ENCODE measurements at places on chromosomes 2 and 18. TPM values are rescaled to one million over a fixed set of nuclear protein-coding genes. Genes with fewer than 3 reads are reported as not detected.

NAB1 gene
- 48.5 TPM for total RNA-seq

CD28 gene
- total RNA-seq, result not detected

G6PC2 gene
- not detected for total RNA-seq

PLGLB1 gene
- total RNA-seq, result 0.74 TPM

- H3K27ac ChIP-seq, result peak overlapping the region; percentile 64
- H3K27me3 ChIP-seq, result no peaks in the 10 kb centered on the region
- no peak overlapping the region for H3K4me3 ChIP-seq
- H3K36me3 ChIP-seq, result no peaks in the 10 kb centered on the region
- no peak for DNase-seq
Measured at GRCh38 chr2:37390777-37391176, 46.3 kb downstream of the QPCT start.

DNA sequence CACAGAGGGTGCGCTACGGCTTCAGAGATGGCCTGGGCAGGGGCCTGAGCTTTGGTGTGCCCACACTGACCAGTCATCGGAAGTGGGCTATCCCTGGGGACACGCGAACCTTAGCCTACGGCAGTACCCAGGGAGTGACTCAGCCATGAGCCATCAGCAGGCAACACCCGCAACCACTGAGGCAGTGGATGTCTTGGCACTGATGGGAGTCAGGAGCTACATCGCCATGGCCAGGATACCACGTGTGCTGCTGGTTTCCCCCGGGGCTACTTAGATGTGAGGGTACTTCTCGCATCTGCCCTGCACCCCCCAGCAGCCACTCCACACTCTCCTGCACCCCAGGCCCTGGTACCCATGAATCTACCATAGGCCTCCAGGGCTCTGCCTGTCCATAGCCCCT is 12.8 kb upstream of the HPCAL1 start:
- H3K4me1 ChIP-seq, result peaks cover 41% of the 10 kb centered on the region
- H3K27ac ChIP-seq, result peak overlapping the region; percentile 27
- no peaks in the 10 kb centered on the region for H3K36me3 ChIP-seq
- no peaks in the 10 kb centered on the region for H3K27me3 ChIP-seq
- peak; percentile 93 for DNase-seq

DNA sequence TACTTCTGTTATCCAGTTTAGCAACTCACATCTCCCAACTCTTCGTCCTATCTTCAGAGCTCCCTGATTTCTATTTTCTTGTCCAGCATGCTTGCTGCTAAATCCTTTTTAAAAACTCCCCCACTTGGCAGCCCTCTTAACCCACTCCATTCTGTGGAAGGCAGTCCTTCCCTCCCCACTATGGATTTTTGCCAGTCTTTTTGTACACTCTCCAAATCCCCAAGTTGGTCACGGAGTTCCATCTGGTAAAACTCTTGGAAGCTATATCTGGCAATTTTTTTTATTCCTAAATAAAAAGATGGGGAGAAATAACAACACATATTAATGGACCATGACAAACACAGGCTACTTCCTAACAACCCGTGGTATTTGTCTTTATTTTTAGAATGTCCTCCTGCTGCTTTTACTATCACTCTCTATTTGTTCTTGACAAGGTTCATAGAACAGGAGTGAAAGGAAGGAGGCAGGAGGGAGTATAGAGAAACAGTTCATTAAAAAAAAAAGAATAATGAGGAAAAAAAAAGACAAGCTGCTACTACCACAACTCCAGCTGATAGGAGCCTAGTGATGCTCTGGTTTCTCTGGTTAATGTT is 120.0 kb upstream of the THSD7B start:
- no peak overlapping the region for H3K27ac ChIP-seq
- no peaks in the 10 kb centered on the region for H3K27me3 ChIP-seq
- H3K4me1 ChIP-seq, result no peaks in the 10 kb centered on the region
- no peak overlapping the region for H3K4me3 ChIP-seq
- no peak for DNase-seq

DNA sequence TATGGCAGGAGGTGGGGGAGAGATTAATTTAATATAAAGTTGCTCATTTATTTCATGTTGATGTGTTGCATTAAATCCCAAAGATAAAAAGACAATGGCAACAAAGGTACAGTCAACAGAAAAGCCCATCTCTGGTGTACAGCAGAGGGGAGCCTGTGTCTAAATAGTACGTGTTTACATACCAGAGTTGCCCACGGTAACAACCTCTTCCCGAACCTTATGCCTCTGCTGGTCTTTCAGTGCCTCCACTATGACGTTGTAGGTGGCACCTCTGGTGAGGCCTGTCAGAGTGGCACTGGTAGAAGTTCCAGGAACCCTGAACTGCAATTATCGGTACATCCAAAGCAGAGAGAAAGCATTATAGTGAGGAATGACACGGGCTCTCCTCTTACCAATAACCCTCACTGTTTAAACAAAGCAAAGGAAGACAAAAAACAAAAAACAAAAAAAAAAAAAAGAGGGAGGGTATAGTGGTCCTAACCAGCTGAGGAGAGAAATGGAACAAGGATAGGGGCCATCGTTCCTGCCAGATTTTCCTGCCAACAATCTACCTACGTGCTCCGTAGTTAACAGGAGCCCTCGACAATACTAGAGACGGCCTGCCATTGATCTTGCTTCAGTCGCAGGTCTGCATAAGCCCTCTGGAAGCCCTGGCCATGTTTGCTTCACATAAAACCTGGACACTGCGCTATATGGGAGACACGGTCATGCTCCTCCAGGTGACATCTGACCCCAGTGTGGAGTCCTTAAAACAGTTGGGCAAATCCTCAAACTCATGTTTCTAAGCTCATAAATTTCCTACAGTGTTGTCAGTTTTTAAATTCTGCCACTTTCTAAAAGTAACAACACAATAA is 58.5 kb downstream of the ATIC start:
- no peak overlapping the region for H3K27ac ChIP-seq
- no peak overlapping the region for H3K4me3 ChIP-seq
- no peaks in the 10 kb centered on the region for H3K4me1 ChIP-seq
- peaks cover 64% of the 10 kb centered on the region for H3K36me3 ChIP-seq
- no peak for DNase-seq
- H3K27me3 ChIP-seq, result no peaks in the 10 kb centered on the region

GRCh38 chr18:7325126-7325430 is 94.2 kb downstream of the LRRC30 start:
- H3K27me3 ChIP-seq, result no peaks in the 10 kb centered on the region
- H3K4me3 ChIP-seq, result no peak overlapping the region
- H3K27ac ChIP-seq, result peak overlapping the region; percentile 43
- H3K36me3 ChIP-seq, result no peaks in the 10 kb centered on the region

DNA sequence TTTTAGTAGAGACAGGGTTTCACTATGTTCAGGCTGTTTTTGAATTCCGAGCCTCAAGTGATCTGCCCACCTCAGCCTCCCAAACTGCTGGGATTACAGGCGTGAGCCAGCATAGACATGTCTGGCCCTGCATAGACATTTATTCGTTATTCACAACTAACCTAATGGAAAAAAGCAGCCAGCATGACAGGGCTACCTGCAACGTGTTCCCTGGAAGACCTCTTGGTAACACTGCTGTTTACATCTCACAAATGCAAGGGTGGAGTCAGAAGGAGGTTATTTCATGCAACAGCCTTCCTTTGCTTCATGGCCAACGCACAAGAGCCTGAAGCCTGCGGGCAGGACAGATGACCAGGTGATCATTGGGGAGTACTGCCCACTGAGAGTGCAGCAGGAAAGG is 9.2 kb downstream of the SERPINE2 start:
- H3K27ac ChIP-seq, result peak overlapping the region; percentile 12
- H3K36me3 ChIP-seq, result no peaks in the 10 kb centered on the region
- peaks cover 12% of the 10 kb centered on the region for H3K4me1 ChIP-seq
- H3K27me3 ChIP-seq, result no peaks in the 10 kb centered on the region
- DNase-seq, result no peak

DNA sequence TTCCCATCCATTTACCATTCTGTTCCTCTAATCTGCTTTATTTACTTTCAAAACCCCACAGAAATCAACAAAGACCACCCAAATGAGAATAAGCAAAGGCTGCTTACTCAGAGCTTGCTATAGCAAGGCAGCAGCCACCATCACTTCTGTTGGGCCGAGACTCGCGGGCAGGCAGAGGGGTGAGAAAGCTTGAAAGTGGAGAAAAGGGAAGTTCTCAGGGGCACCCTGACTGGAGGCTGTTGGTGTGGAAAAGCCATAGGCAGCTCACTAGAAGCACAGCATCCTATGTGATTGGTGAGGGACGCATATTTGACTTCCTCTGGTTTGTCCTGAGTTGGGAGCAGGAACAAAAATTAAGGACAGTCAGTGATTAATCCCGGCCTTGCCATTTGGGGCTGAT is 269.7 kb upstream of the THSD7B start:
- H3K27ac ChIP-seq, result no peak overlapping the region
- H3K27me3 ChIP-seq, result no peaks in the 10 kb centered on the region
- DNase-seq, result no peak
- no peaks in the 10 kb centered on the region for H3K36me3 ChIP-seq

DNA sequence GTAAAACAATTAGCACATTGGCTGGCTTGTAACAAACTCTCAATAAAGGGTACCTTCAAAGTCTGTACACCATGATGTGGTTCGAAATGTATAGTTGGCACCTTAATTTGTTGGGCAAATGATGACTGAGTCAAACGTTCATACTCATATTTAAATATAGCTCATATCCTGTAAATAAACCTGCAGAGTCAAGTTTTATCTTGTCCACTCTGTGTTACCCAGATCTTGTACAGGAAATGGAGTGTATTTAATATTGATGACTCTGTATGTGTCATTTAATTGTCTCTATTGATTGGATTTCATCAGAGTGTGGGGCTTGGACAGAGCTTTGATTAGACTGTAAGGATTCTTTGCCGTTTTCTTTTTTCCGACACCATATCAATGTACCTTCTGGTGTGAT is 805.6 kb upstream of the ZEB2 start:
- H3K4me1 ChIP-seq, result peaks cover 13% of the 10 kb centered on the region
- H3K27me3 ChIP-seq, result no peaks in the 10 kb centered on the region
- H3K36me3 ChIP-seq, result no peaks in the 10 kb centered on the region
- no peak overlapping the region for H3K27ac ChIP-seq

GRCh38 chr2:64052463-64053241 is 33.4 kb upstream of the VPS54 start:
- DNase-seq, result no peak
- no peak overlapping the region for H3K27ac ChIP-seq
- no peaks in the 10 kb centered on the region for H3K27me3 ChIP-seq
- peaks cover 23% of the 10 kb centered on the region for H3K4me1 ChIP-seq

DNA sequence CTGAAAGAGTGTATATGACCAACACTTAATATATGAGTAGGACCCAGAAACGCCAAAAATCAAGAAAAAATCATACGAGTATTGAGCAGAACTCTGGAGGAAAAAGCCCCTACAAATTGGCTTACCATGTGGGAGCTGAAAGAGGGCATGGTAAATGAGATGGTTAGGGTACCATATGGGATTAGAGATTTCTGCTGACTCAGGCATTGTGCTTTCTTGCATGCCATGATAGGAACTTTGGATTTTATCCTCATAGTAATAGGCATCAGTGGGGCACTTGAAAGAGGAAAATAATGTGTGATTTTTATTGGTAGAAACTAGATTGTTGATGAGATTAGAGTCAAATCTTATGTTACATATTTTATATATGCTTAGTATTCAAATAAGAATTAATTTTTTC is 271.1 kb downstream of the CBLN2 start:
- no peaks in the 10 kb centered on the region for H3K4me1 ChIP-seq
- no peaks in the 10 kb centered on the region for H3K36me3 ChIP-seq
- no peak overlapping the region for H3K4me3 ChIP-seq
- DNase-seq, result no peak

DNA sequence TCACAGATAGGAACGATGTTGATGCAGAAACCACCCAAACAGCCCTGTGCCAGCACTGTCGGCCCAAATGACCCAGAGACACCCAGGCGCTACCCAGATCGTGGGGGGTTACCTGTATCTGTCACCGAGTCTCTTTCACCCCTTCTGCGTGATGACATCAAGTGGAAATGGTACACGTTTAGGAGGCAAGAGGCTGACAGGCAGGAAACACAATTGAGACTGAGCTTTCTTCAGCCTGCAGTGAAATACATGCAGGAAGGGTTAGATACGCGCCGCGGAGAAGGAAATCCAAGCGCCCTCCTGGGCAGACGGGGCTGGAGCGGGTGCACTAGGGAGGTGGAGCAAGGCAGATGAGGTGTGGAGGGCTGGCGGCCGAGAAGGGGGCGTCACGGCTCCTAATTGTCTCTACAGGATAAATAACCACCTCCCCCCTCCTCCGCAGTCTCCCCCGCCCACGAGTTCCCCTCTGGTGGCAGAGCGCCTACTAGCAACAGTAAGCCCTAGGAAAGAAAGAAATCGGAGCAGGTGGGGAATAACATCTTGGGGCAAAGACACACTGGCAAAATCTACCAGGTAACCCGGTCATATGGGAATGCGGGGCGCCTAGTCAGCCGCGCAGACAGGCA is at the start of gene RNF152:
TSS of gene RNF152 (minus strand) at position 325 of the 626 bp plus-strand sequence. CDS start 76,544 bp downstream, outside the sequence.
- H3K27me3 ChIP-seq, result no peaks in the 10 kb centered on the region
- H3K4me3 ChIP-seq, result peak within 1 kb of the TSS; percentile 74
- no peak for DNase-seq
- H3K4me1 ChIP-seq, result peaks cover 36% of the 10 kb centered on the region
- peak within 1 kb of the TSS; percentile 74 for H3K27ac ChIP-seq

DNA sequence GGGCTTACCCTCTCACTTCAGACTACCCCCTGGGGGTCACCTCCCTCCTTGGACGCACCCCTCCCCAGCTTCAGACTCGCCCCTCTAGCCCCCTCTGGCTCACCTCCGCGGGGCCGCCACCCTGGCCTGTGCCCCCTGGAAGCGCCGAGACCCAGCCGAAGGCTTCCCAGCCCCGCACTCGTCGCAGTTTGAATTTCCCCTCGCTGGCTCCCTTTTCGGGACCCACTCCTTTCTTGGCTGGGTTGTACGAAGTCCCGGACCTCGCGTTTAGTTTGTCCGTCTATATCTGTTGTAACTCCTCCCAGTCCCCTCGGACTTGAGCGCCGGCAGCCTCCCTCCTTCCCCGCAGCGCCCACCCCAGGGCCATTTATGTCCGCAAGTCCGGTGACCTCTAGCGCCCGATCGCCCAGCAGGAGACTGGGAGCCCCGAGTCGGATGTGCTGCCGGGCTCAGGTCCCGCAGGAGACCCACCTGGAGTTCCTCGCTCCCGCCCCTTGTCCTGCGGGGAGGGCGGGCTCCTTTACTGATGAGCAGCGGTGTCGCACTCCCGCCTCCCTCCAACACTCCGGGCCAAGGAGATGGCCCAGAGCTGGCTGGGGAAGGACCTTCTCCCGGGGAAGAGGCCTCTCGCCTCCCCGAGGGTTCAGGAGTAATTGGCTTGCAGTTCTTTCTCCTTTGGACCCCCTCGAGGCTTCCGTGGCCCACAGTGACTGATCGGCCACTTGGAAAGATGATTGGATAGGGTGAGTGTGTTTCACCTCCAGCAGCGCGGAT is 692 bp upstream of the RAX start:
- no peaks in the 10 kb centered on the region for H3K36me3 ChIP-seq
- DNase-seq, result no peak
- H3K4me3 ChIP-seq, result no peak overlapping the region
- peaks cover 43% of the 10 kb centered on the region for H3K27me3 ChIP-seq

DNA sequence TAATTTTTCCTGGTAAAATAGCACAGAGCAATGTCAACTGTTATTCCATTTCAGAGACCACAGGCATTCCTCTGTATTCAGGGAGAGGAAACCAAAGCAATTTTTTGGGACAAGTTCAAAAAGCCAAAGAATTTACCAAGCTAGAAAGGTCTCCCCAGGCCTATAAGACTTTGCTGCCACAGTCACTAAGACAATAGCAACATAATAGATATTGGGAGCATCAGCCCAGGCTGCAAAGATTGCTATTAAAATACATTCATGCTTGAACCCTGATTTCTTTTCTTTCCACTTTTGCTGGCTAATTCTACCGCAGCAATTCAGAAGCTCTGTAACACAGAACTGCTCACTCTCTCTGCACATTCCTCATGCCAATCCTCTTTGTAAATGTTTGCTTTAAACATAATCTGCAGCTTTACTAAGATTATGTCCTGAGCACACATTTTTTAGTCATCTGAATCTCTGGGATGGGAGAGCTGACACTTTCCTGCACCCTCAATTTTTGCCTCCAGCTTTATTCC is 76.3 kb downstream of the CLHC1 start:
- H3K36me3 ChIP-seq, result no peaks in the 10 kb centered on the region
- no peak overlapping the region for H3K4me3 ChIP-seq
- DNase-seq, result no peak
- H3K4me1 ChIP-seq, result peaks cover 25% of the 10 kb centered on the region
- H3K27me3 ChIP-seq, result no peaks in the 10 kb centered on the region
